AG04450 (cell line): ENCODE measurements at places on chromosomes 13 and 19.

DNA sequence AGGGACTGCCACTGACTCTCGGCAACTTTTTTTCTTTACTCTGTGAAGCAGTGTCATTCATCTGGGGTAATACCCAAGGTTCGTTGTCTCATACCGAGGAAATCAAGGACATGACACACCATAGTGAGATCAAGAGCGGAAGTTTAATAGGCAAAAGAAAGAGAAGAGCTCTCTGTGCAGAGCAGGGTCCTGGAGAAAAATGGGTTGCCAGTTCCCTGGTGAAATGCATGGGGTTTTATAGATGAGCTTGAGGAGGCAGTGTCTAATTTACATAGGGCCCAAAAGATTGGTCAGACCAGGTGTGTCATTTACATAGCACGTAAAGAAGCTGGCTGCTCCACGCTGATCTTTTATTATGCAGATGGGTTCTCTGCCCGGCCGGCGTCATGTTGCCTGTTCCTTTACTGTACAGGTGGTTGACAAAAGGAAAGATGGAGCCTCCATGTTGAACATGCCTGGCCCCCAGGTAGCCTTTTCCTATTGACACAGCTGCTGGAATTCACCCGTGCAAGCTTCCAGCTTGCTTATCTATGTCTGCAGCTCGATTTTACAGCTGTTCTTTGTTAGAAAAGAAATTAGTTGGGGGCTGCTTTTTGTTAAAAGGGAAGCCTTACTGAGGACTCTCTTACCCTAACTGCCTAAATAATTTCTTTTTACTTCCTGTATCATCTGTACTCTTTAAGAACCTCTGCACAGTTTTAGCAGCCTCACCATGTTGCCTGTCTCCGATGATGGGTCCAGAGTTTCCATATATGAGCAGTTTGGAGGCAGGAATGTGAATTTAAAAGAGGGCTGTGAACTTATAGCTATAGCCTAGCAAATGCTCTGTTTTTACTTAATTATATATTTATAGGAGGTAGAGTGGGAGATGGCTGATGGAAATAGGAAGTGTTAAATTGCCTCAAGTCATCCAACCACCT is 98.0 kb upstream of the DIAPH3 start:
- no peak for DNase-seq

- no peak for DNase-seq
Measured at GRCh38 chr19:30106417-30107095, 164.5 kb downstream of the URI1 start.

DNA sequence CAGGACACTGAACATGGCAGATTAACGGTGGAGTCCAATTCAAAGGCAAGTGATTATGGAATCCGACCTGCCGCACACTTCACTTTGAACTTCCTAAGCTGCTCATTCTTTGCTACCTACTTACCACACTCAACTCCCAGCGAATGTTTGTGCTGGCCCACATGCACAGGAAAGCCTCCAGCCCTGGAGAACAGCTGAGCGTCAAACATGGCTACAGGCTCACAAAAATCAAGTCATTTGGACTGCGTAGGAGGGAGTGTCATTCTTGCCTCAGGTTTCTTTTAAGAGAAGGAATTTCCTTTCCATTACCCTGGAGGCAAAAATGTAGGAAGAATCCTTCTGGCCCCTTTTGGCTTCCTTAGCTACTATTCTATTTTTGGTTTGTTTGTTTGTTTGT is 41.3 kb upstream of the IPO5 start:
- DNase-seq: no peak

- no peak for DNase-seq
Measured at GRCh38 chr13:88144580-88144979, 473.4 kb downstream of the SLITRK5 start.

DNA sequence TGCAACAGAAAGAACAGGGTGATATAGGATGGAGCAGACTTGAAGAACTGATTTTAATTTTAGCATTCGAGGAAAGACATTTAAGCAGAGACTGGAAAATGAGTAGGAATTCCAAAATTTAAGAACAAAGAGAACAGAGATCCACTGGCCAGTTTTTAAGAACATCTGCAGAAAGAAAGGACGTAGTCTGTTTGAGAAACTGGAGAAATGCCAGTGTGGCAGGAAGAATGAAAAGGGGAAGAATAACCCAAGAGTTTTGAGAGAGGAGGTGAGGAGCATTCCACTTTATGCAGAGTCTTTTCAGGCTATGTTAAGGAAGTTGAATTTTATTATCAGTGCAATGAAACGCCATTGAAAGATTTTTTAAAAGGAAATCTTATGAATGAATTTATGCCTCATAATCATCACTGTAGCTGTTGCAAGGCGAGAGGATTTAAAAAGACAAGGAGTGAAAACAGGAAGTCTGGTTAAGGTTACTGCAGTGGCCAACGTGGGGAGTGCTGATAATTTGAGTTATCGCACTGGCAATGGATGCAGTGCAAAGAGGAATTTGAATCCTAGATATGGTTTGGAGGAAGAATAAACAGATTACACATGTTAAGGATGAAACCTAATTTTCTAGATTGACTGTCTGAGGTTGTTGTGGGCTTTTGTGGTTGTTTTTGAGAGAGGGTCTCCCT is 253.8 kb downstream of the DACH1 start:
- DNase-seq: no peak

- DNase-seq: no peak
Measured at GRCh38 chr19:4844348-4845179, 13.1 kb upstream of the TICAM1 start.

DNA sequence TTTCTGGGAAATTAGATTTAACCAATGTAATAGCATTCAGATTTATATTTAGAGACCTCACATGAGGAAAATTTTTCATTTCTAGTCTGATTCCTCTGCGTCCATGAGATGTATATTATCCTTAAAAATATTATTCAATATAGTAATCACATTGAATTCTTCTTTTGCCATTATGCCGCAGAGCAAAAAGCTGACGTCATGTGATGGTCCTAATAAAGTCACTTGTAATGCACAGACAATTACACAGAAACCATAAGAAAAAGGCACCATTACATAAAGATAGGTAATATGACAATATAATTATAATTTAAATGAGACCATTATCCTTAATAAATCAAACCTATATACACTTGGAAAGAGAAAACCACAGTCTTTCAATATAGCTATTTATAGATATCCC is 1021.5 kb downstream of the PCDH9 start:
- no peak for DNase-seq

- no peak for DNase-seq
Measured at GRCh38 chr13:36174923-36175322, 39.4 kb downstream of the SOHLH2 start.

GRCh38 chr19:51480590-51480989 is 2.3 kb downstream of the CEACAM18 start:
- no peak for DNase-seq

GRCh38 chr19:5690955-5691821 is 1.1 kb downstream of the RPL36 start:
- no peak for DNase-seq

DNA sequence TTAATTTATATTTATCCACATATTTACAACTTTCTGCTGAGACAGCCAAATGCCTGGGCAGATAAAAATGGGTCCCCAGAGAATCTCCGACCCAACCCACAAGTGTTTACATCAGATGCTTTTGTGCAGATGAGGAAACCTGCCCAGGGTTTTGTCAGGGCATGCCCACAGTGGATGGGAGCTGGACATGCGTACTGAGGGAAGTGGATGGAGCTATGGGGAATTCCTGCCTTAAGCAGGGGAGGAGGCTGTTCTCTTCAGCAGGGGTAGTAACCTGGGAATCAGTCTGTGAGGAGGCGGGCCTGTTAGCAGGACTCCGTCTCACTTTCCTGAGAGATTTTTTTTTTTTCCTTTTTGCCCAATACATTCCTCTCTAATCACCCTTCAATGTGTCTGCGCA is 122.9 kb downstream of the RFC3 start:
- no peak for DNase-seq

DNA sequence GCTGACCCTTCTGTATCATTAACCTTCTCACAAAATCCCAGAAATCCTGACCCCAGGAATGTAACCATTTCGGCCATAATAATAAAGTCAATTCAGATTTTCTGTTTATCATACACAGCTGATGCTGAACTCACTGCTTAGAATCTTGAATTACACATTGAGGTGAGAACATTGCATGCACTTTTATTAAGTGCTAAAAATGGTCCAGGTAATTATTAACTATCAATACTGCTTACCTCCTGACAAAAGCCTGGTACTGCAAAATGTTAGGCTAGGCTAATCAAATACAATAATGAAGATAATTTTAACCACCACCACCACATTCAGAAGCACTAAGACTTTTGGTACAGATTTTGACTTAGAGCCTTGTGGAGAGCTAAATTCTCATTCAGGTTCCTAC is 36.1 kb downstream of the KLF12 start:
- no peak for DNase-seq

GRCh38 chr13:109998684-109999533 is 212.5 kb upstream of the IRS2 start:
- DNase-seq: peak; percentile 72

DNA sequence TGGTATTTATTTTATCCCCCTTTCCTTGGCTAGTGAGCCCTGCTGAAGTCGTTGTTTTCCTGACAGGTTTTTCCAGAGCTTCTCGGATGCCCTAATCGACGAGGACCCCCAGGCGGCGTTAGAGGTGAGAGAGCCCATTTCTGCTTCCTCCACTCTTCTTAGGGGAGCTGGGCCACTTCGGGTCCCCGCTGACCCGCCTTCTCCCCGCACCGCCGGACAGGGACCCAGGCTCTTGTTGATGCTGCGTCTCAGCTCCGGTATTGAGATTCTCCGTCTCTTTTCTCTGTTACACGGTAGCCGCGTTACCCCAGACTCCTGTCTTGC is 306 bp downstream of the SUGT1 start:
- DNase-seq: no peak

DNA sequence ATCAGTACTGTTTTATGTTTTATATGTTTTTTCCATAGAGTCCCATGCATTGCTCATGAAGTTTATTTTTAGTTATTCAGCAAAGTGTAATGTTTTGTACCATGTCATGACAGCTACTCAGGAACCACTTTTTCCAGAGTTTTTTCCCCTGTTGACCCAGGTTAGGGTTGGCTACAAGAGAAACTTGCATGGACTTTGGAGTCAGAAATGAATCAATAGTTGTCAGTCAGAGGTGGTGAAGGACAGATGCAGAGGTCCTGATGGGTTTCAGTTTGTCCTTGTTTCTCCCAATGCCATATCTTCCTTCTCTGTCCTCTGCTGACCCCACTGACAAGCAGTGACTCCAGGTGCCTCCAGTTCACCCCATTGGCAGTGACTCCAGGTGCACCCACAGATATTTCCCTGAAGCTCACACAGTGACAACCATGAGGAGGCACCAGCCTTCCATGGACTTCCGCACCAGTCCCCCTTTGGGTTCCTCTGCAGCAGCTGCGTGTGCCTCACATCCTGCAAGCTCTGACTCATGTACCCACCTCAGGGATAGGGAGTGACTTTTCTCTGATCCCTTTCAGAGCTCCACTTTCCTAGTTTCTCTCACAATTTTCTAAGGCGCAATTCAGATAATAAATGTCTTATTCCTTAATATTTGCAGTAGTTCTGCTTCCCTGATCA is 92.1 kb downstream of the AKAP11 start:
- no peak for DNase-seq

- no peak for DNase-seq
Measured at GRCh38 chr13:78620936-78621470, 17.7 kb upstream of the POU4F1 start.

GRCh38 chr13:55000844-55001243 is 1972.2 kb downstream of the OLFM4 start:
- DNase-seq: no peak

GRCh38 chr19:33472226-33472625 is 49.4 kb downstream of the PEPD start:
- DNase-seq: no peak

DNA sequence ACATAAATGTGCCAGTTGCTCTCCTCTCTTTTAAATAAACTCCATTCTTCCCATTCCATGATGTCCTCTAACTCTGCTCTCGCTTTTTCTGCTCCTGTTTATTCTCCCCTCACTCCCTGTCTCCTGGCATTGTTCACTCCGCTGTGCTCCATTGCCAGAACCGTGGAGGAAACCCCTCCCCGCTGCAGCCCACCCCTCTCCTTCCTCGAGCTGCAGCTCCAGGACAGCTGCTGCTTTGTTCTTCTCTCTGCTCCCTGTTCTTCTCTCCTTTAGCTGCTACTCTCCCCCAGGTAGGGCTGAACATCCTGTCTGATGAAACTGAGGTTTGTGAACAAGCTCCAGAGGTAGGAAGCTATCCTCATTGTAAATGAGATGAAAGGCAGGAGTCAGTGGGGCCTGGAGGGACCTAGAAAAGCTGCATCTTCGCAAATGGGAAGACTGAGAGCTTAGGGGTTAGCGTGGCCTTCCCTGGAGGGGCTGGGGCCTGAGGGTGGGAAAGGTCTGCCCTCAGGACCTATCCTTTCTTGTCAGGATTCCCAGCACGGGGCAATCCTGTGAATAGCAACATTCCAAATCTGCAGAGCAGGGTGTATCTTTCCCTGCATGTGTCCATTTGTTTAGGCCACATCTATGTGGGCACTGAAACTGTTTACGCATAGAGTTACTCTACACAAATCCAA is 243.7 kb downstream of the DNAJC15 start:
- no peak for DNase-seq

DNA sequence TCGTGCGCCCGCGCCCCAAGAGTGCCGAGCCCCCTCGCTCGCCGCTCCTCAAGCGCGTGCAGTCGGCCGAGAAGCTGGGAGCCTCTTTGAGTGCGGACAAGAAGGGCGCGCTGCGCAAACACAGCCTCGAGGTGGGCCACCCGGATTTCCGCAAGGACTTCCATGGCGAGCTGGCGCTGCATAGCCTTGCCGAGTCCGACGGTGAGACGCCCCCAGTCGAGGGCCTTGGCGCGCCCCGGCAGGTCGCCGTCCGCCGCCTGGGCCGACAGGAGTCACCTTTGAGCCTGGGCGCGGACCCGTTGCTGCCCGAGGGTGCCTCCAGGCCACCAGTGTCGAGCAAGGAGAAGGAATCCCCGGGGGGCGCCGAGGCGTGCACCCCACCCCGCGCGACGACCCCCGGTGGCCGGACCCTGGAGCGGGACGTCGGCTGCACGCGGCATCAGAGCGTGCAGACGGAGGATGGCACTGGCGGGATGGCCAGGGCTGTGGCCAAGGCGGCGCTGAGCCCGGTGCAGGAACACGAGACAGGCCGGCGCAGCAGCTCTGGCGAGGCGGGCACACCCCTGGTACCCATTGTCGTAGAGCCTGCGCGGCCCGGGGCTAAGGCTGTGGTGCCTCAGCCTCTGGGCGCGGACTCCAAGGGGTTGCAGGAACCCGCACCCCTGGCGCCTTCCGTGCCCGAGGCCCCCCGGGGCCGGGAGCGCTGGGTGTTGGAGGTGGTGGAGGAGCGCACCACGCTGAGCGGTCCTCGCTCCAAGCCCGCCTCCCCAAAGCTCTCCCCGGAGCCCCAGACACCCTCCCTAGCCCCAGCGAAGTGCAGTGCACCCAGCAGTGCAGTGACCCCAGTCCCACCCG is 7.1 kb downstream of the DNASE2 start:
- DNase-seq: no peak

DNA sequence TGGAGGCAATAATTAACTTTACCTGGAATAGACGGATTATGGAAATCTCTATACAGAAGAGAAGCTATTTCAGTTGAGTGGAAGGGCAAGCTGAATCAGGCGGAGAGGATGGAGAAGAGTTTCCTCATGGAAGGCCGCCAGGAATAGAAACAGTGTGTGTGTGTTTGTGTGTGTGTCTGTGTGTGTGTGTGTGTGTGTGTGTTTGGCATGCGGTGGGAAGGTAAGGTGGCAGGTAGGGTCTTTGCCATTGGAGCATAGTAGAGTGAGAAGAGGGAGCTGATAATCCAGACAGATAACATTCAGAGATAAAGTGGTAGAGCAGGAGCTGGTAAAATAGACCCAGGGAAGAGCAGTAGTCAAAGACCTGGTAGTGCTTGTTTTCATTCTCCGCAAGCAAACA is 9.2 kb upstream of the HS6ST3 start:
- DNase-seq: no peak
